ENCODE measurements at places on chromosomes 1 and 21.

GRCh38 chr1:82697965-82698364, 897.2 kb downstream of the ADGRL2 start:
- DNase-seq: no peak

- DNase-seq: peak; percentile 66
Observed at GRCh38 chr1:10835822-10836421, 39.5 kb upstream of the CASZ1 start.

- no peak for DNase-seq
Observed at GRCh38 chr1:223203694-223204093, 60.6 kb upstream of the TLR5 start.

GRCh38 chr1:84620720-84621313, 46.6 kb upstream of the CTBS start:
- DNase-seq: peak; percentile 56

GRCh38 chr1:201275253-201275666, 8.0 kb upstream of the PKP1 start:
- DNase-seq: peak; percentile 73

DNA sequence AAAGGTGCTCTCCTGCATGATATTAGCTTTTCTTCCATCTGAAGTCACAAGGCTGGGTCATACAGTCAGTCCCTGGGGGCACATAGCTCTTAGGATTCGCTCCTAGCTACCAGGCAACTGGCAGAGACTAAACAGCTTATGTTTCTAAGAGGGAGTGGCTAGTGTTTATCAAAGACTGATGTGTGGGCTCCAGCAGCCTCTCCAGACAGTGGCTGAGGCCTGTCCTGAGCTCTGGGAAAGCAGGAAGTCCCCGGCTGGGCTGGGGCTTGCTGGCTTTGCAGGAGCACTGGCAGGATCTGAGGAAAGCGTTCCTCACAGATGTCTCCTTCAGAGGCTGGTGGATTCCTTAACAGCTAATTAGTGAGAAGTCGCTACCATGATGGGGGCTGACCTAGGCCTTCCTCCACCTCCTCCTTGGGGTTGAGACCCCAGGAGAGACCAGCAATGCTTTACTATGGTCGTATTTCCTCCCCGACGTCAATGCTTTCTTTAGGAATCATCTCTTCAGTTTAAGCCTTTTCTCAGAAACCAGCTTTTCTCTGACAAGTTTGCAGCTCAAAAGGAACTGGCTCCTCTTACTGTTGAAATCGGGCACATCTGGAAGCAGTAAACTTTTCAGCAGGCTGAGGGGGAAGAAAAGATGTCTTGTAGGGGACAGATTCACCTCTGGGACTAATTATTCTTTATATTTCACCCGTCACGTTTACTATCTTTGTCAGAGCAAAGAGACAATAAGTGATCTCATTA, 33.5 kb upstream of the HHAT start:
- DNase-seq: peak; percentile 54

DNA sequence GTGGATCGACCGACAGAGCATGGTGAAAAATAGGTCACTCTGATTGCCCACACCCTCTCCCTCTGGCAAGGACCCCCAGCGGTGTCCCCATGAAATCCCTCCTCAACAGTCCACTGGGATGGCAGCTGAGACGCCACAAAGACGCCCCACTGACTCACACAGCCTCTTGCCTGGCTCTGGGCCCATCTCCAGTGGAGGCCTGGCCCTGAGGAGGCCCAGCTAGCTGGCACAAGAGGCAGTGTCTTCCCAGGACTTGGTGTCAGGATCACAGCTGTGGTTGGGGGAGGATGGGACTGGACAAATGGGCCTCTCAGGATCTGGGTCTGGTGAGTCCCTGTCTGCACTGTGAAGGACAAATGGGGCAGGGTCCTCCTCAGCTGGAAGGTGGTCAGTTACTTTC, 4.6 kb downstream of the ALX3 start:
- DNase-seq: no peak

DNA sequence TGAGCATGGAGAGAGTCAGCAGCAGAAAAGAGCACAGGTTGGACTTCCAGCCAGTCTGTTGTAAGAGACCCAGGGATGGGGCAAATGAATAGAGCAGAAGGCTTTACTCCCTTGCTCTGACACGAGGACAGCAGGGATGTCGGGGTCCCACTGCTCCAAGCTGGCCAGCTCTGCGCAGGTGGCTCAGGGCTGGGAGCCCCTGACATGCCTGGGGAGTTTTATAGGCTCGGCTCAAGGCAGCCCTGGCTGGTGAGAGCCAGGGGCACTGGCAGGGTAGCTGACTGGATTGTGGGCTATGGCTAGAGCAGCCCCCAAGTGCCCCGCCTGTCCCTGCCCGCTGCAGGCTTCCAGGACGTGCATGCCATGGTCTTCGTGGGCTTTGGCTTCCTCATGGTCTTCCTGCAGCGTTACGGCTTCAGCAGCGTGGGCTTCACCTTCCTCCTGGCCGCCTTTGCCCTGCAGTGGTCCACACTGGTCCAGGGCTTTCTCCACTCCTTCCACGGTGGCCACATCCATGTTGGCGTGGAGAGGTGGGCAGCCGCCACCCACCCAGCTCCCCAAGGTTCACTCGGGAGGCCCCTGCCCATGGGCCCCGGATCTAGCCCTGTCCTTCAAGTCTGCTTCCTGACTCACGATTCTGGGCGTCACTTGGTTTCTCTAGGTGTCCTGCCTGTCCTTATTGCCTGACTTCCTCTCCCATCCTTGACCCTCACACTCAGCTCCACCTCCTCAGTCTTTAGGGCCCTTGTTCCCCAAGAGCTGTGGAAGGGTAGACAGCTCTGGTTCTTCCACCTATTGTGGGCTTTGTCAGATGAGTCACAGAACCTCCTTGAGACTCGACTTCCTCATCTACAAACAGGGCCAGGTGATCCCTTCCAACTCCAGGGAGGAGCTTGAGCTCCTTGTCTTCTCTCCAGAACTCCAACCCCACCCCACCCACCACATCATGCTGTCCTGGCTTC, 8.2 kb downstream of the RHBG start:
- DNase-seq: no peak

DNA sequence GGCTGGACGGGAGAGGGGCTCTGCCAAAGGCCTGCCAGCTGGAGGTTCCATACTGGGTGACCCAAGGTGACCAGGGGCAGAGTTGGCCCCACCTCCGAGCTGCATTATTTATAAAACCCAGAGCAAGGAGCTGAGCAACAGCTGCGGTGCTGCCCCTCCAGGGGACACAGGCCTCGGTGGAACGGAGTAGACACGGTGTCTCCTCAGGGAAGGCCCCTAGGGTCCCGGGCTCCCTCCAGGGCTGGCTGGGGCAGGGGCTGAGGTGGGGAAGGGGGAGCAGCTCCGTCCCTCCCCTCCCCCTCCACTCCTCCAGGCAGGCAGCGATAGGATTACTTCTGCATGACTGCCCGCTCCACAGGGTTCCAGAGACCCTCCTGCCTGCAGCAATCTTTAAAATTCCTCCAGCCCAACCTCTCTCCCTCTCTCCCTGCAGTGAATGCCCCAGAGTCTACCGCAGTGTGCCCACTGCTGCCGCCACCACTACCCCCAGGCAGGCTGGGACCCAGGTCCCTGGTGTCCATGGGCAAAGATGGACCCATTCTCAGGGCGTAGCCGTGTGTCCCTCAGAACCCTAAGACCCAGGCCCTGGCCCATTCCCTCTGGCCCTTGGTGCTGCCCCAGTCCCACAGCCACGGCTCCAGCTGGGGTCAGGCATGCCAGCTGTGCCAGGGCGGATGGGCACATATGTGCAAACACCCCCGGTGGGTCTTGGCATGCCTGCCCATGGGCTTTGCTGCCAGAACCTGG, 10.8 kb downstream of the AHDC1 start:
- no peak for DNase-seq

DNA sequence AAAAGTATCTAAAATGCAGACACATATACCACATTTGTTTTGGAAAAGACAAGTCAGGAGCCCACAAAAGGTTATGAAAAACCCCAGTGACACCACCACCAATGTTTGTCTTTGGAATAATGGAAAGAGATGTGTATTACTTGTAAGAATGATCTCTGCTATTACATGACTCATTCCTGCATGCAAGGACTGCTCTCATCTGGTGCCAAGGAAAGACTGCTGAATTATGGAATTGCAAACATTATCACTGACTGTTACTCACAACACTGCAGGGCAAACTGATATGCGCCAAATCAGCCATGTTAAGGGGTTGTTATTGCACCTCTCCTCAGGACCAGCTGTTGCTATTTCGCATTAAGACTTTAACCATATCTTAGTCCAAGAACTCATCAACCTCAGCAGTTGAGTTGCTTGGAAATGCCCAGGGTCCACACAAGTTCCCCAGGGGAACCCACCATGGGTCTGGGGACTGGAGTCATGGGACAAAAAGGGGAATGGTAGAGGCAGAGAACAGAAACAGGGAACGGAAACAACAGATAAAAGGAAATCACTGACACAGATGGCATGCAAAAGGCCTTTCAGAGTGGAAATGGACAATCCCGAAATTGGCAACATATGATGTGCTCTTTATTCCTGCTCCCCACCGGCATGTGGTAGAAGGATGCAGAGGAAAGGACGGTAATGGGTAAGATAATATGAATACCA, 34.4 kb downstream of the CAPZB start:
- DNase-seq: peak; percentile 79

GRCh38 chr1:100799548-100799947, 80.0 kb downstream of the VCAM1 start:
- DNase-seq: no peak

- no peak for DNase-seq
Observed at GRCh38 chr1:218783131-218783530, 390.5 kb upstream of the LYPLAL1 start.

DNA sequence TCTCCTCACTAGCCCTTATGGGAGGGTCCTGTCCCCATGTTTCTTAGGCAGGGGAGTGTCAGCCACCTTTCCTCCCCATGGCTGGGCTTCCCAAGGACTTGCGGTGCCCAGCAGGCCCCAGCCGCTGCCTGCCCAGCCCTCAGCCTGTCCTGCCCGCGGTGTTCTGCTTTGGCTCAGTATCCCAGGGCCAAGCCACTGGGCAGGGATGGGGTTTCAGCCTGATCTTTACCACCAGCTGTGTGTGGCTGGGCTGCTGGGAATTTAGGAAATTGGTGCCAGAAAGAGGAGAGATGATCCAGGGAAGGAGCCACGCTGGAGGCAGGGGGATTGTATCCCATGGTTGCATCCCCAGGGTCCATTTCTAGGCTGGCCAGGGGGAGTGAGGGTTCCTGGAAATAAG, 6.9 kb upstream of the IGFN1 start:
- DNase-seq: no peak

DNA sequence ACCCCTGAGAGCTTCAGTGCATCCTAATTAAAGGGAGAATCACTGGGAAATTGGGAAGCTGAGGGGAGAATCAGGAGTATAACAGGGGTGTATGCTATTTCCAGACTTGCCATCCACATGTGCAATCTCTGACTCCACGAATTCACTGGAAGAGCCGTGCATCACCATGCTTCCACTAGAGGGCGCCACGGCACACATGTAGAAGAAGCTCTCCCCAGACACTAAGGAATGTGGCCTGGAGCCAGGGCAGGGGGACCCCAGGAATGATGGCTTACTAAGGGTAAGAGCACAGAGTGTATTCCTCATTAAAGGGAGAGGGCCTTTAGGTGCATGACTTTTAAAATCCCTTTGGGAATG, 81.5 kb downstream of the ABCA4 start:
- peak; percentile 27 for DNase-seq

DNA sequence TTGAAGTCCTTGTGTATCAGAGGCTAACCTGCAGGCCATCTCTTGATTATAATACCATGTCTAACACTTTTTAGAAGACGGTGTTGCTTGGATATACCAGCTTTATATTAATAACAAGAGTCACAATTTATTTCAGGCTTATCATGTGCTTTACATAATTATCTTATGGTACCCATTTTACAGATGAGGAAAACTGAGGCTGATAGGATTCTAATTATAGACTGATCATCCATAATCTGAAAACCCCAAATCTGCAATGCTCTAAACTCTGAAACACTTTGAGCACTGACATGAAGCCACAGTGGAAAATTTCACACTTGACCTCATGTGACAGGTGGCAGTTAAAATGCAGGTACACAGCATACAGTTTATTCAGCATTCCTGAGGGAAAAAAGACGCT, 7.2 kb upstream of the RPL11 start:
- DNase-seq: no peak

DNA sequence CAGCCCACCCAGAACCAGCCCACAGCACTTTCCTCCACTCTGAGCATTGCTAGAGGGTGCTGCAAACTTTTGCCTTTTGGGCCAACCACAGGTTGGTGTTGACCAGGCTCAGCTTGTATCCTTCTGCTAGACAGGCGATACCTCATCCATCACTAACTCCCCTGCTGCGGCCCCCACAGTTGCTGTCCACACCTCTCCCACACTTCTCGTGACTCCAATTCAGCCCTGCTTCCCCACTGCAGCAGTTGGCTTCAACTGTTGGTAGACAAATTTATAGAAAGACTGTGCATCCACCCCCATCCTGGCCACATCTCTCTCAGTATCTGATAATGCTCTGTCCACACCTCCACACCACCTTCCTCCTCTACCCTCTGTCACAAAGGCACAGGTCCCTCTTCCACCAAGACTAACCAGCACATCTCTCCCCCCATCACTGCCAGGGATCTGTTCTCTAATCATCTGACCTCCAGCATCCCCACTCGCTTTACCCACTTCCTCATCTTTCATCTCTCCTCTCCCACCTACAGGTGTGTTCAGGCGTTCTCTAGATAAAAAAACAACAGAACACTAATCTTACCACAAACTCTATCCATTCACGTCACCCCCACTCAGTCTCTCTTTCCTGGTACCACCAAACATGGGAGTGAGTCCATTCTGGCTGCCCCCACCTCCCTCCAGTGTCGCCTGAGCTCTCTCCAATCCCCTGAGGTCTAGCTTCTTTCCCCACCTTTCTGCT, 15.8 kb upstream of the SLC25A44 start:
- no peak for DNase-seq

DNA sequence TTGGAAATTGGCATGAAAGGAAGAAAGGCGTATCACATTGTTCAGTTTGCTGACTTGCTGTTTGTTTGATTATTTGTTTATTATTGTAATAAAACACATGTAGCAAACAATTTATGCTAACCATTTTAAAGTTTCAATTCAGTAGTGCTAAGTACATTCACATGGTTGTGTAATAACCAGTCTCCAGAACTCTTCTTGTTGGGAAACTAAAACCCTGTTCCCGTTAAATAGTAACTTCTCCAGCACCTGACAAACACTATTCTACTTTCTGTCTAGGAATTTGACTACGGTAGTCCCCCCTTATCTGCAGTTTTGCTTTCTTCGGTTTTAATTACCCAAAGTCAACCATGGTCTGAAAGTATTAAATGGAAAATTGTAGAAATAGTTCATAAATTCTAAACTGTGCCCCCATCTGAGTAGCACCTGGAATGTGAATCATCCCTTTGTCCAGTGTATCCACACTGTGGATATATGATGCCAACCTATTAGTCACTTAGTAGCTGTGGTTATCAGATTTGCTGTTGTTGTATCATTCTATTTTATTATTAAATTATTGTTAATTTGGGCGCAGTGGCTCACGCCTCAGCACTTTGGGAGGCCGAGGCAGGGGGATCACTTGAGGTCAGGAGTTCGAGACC, 5.5 kb downstream of the MORC3 start:
- DNase-seq: no peak
